ENCODE measurements at places on chromosomes 3 and 15.

DNA sequence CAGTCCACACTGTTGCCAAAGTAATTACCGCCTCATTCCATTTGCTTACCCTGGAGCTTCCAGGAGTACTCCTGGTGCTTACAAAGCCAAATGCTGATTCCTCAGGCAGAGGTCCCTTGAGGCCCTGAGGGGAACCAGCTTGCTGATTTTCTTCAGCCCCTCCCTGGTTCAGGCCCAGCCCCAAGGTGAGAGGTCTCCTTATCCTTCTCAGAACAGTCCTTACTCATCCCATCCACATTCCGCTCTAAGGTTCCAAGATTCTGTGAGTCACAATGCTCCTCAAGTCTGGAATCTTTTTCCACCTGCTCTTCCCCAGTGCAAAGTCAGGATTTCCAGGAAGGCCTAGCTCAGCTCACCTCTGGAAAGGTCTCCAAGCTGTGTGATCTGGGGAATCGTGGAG, 1.8 kb upstream of the ATP10A start:
- DNase-seq, result no peak

DNA sequence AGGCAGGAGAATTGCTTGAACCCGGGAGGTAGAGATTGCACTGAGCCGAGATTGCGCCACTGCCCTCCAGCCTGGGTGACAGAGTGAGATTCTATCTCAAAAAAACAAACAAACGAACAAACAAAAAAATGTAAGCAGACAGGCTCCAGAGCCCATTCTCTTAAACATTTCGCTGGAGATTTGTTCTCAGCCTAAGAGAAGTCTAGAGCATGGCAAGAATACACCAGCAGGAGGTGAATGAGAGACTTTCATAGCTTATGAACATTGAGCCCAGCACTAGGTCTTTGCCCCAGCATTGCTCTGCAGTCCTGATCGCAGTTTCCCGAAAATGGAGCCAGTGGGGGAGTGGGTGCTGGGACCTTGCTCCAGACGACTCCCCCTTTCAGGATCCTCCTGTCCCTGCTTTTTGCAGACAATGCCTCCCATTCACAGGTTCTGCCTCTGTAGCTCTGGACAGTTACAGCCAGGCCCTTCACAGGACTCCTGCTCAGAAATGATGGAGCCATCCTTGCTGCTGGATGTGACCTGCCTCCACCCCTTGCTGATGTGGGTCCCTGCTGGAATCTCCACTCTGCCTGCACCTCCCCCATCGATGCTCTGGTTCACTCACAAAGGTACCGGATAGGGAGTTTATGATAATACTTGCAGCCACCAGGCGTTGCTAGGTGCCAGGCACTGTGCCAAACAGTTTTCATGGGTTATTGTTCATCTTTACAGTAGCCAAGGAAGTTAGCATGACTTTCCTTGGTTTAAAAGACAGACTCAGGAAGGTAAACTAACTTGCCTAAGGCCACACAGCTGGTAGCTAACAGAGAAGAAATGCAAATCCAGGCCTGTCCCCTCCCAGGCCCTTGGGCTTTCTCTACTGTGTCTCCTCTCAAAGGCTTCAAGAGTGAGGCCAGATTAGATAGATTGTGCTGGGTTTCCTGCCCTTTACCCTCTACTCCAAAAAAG, 329.7 kb upstream of the TLE3 start:
- DNase-seq, result no peak

DNA sequence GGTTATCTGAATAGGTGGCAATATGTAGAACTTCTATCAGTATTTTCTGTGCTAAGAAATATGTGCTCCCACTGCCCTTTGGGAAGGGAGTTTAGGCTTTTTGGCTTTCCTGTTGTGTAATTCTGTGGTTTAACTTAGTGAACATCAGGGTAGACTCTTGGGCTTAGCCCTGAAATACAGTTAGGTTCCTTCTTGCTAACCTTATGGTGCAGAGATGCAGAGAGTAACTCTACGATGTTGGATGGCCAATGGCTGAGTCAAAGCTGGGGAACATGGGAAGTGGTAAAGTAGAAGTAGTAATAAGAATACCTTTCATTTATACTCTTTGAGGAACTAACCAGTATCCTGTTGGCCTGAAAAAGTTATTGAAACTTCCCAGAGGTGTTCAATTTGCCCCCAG, 80.8 kb upstream of the IL12A start:
- DNase-seq, result no peak

- no peak for DNase-seq
Measured at GRCh38 chr3:190265126-190265525, 57.1 kb downstream of the CLDN1 start.
